ENCODE measurements at places on chromosomes 2 and 18.

GRCh38 chr2:35447821-35448220 lies 907.8 kb upstream of the CRIM1 start:
- DNase-seq: no peak

GRCh38 chr18:32478807-32479206 lies 8.1 kb upstream of the GAREM1 start:
- DNase-seq: no peak

DNA sequence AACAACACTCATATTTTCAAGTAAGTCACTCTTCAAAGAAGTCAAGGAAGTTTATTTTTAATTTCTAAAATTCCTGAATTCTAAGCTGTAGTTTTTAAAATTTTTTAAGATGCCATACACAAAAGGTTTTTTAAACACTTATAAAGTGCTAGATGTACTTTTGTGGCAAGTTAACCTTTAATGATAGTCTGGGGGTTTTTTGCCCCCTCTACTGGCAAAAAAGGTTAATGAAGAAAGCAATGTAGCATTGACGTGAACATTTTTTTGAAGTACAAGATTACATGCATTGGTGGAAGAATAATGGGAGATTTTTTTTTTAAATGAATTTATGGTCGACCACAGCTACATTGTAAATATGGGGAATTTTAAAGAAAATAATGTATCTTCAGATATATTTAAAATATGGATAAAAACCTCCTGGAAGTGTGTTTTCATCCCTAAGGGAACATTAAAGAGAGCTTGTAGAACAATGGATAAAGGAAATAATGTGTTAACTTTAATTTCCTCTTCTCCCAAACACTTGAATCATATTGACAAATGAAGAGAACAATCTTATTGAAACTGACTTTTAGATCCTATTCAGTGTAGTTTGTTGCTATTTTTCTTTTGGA lies 12.6 kb downstream of the ITPRID2 start:
- DNase-seq: peak; percentile 40

DNA sequence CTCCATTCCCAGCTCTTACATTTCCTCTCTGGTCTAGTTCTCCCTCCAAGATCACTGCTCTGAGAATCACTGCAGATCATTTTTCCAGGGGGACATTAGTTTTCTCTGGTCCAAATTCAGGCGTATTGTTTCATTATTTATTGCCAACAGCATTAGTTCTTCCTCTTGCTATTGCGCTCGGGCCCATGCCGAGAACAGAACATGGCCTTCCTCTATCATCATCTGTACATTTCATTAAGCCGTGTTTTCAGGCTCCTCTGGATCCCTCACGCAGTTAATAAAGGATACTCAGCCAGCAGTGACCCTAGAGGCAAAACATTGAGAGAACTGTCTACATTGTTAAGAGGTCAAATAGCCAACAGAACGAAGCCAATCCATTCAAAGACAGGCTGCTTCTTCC lies 63.9 kb downstream of the CCBE1 start:
- DNase-seq: no peak

- no peak for DNase-seq
These were observed 90.3 kb downstream of the RPRM start for GRCh38 chr2:153388246-153388645.

DNA sequence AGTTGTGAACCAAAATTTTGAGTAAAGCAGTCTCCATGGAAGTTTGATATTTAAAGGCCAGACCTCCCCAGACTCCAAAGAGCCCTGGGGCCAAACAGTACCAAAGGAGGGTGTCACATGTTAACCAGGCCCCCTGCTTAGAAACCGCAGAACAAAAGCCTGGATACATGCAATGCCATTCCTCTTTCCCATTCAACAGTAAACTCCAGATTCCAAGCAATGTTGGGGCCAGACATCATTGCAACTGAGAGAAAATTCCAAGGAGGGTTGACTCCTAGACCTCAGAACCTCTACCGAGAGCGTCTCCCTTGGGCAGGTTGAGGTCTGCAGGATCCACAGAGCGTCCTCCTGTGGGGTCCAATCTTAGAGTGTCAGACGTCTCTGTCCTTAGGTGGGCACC lies 404.4 kb upstream of the SYT4 start:
- no peak for DNase-seq

GRCh38 chr2:11967946-11968465 lies 221.6 kb downstream of the LPIN1 start:
- DNase-seq: no peak

GRCh38 chr2:212816267-212816666 lies 277.7 kb upstream of the ERBB4 start:
- DNase-seq: no peak

DNA sequence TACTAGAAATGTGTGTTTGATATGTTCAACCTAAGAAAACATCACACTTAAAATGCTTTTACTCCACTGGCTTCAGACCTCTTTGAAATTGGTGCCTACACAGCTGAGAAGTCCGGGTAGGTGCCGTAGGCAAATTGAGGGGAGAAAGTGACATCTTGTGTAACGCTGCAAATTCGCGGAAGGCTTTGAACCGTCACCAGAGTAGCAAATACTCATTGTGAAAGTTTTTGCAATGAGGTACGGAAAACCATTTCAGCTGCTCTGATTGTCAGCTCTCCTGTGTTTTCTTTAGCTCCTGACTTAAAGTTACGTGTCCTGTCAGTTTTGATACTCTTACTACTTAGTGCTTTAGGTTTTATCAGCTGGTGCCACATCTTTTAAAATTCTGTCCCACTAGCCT lies 224.5 kb downstream of the FAM210A start:
- peak; percentile 7 for DNase-seq

DNA sequence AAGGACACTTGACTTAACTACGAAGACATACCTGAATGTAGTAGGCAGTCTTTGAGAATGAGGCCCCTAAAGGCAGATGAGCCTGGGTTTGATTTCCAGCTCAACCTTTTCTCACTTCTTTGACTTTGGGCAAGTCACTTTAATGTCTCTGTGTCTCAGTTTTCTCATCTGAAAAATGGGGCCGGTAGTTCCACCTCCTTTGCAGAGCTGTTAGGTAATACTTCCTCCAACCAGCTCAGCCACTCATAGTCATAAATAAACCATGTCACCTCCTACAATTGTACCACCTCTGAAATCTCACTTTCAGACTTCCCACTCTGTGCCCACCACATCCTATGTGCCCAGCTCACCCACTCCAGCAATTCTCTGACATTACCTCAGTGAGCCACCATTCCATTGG lies 10.4 kb downstream of the ARHGAP25 start:
- DNase-seq: no peak

Data from CD4-positive, alpha-beta T cell treated with Interleukin-15 for 4 hours (primary cell).